ENCODE measurements at places on chromosomes 6 and 20.
A peak's percentile ranks its signal among the peaks of the same experiment; 100 is the strongest.

DNA sequence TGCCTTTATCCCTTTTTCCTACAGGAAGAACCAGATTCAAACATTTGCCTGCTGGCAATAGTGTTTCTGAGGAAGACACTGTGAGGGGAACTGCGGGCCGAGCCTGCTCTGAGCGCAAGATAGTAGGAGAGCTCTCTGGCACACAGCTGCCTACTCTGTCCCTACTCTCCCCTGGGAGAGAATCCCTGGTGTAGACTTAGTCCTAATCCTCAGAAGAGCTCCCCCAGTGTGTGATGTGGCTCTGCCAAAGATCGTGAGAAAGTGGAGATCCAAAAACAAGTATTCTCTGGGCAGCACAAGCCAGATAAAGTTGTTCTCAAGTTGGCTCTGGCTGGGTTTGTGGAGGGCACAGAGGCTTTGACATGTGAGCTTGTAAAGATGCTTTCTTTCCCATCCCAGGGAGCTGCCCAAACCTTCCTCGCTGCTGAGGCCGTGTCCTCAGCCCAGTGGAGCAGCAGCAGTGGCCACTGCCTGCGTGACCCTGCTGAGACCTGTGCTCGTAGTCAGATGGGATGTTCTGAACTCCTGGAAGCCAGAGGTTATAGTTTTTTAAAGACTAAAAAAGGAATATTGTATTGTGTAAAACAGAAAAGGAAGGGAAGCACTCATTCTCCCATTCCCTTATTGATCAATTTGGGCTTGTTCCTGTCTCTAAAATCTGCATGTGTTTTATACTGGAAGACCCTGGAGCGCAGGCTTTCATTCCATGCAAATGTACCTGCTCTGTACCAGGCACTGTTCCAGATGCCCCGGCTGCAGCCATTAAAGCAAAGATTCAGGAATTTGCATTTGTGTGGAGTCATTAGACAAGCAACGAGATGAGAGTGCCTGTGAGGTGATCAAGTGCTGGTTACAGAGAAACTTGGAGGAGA lies 30.7 kb downstream of the PNLDC1 start:
- no peak for DNase-seq

DNA sequence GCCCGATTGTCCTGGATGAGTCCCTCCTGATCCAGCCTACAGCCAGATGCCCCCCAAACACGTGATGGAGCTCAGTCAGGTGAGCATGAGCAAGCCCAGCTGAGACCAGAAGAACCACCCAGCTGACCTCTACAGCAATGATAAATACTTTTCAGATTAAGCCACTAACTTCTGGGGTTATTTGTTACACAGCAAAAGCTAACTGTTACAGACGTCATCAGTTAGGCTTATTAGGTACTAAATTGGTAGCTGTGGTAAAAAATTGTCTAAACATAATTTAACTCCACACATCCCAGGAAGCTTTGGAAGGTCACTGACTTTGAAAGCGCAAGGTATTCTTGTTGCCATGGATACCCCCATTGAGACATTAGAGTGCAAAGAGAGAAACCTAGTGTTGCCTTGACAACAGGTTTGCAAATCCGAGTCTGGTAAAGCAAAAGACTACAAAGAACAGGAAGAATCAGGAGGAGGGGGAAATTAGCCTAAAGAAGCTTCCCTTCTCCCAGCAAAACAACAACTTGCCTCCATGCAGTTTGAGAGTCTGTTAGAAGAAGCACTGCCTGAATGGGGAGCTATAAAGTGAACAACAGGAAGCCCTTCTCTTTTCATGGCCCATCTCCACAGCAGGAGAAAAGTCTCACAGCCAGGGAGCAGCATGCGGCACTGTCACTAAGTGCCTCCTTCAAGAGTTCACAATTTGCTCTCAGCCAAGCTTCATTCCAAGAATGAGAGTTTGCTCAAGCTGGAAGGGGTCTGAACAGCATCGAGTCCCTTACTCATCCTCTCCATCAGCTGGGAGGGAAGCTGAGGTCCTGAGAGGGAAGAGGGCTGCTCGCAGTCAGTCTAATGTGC lies 41.7 kb upstream of the ZNF831 start:
- DNase-seq = no peak

GRCh38 chr6:83341765-83342164 lies 89.1 kb downstream of the ME1 start:
- DNase-seq = no peak

GRCh38 chr20:48260129-48260756 lies 475.0 kb upstream of the SULF2 start:
- DNase-seq = no peak

DNA sequence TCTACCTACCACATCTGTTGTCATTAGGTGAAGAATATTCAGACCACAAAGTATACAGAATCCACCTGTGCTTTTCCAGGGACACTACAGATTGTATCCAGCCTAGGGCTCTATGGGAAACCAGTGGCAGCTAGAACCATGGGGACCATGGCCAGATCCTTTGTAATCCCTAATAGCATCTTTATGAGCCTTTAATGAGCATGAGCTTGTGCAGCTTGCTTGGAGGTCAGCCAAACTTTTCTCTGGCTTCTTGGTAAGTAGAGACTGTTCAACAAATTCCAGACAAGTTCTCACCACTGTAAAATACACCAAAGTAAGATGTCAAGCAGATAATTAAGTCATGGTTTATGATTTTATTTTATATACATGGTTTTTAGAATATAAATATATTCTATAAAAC lies 301.6 kb upstream of the ADGRB3 start:
- DNase-seq = no peak

DNA sequence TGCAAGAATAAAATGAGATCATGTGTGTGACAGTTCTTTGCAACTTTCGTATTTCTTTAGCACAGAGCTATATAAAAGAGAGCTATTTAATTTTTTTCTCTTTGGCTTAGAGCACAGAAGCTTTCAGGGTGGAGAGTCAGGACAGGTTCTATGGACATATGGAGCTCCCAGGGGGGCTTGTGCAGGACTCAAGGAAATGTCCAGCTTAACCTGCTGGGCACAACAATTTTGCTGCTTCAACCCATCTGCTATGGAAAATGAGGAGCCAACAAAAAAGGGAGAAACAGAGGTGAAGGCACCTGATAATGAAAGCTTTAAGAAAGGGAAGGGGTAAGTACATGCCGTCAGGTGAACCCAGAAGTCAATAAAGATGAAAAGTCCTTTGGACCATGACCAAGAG lies 5.1 kb upstream of the SNAP25 start:
- DNase-seq = no peak

GRCh38 chr6:158867381-158868121 lies 48.4 kb upstream of the EZR start:
- DNase-seq = no peak

- DNase-seq = no peak
Observed at GRCh38 chr20:46361381-46361780, 45.0 kb downstream of the ELMO2 start.

DNA sequence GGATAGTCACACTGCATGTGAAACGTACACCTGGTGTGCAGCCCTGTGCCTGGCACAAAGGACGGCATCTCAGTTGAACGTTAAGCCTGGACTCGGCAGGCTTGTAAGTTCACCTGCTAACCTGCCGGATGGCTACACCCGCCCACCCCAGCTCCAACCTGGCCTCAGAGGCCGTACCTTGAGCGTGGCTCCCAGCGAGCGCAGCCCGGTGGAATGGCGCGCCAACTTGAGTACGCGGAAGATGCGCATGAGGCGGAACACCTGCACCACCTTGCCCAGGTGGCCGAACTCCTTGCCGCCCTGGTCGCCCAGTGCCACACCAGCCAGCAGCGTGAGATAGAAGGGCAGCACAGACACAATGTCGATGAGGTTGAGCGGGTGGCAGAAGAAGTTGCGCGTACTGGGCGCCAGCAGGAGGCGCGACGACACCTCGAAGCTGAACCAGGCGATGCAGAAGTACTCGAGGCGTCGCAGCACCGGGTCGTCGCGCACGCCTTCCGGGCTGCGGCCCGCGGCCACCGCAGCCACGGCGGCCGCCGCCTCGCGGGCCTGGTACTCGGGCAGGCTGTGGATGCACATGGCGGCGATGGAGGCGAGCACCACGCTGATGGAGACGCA lies 3.3 kb downstream of the KCNS1 start:
- no peak for DNase-seq

- DNase-seq = no peak
Observed at GRCh38 chr6:158686311-158686710, 36.5 kb downstream of the SYTL3 start.

GRCh38 chr20:41167481-41168253 lies 30.3 kb downstream of the PLCG1 start:
- DNase-seq = no peak

GRCh38 chr6:8852332-8852731 lies 417.0 kb upstream of the SLC35B3 start:
- DNase-seq = no peak

DNA sequence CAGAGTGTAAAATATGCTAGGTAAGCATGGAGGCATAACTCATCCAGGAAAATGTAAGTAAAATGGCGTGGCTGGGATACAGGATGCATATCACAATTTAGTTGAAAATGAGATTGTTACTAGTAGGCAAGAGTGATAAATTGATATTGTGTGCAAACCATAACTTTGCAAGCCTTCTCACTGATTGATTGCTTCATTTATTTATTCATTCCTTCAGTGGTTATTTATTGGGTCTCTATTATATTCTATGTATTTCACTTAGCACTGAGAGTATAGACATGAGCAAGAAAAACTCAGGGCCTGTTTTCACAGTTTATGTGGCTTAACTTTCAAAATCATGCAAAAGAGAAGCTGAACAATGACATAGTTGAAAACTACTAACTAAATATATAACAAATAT lies 241.0 kb upstream of the EYS start:
- DNase-seq = no peak

DNA sequence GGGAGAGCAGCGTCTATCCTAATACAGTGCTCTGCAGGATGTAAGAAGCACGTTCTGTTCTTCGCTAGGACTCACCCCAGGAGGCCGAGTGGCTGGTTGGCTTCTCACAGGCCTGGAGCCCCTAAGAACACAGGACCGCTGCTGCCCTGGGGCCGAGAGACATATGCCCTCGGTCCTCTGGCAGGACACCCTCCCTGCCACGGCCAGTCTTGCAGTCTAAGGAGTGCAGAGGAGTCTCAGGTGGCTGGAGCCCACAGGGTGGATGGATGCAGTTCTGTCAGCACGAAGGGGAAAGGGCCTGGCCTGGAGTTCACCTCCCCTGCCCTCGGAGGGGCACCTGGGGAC lies 96.5 kb downstream of the SMOC2 start:
- no peak for DNase-seq

GRCh38 chr6:142183351-142183750 lies 36.3 kb downstream of the VTA1 start:
- no peak for DNase-seq

GRCh38 chr6:140441256-140441655 lies 1066.8 kb upstream of the CITED2 start:
- no peak for DNase-seq

DNA sequence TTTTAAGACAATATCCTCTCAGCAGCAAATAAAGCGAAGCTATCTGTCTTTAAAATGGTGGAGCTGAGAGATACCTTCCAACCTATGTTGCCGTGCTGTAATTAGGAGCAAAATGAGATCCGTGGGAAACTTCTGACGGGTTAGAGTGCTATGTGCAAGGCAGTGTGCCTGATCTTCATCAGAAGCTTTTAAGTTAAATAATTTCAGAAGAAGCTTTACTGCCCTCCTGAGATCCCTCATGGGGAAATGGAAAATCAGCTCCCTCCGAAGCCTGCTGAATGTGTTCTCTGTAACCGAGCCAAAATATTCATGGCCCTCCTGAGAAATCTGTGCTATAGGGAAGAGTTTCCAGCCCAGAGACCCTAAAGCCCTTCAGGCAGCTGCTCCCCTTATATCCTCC lies 43.7 kb upstream of the TBC1D7 start:
- no peak for DNase-seq

DNA sequence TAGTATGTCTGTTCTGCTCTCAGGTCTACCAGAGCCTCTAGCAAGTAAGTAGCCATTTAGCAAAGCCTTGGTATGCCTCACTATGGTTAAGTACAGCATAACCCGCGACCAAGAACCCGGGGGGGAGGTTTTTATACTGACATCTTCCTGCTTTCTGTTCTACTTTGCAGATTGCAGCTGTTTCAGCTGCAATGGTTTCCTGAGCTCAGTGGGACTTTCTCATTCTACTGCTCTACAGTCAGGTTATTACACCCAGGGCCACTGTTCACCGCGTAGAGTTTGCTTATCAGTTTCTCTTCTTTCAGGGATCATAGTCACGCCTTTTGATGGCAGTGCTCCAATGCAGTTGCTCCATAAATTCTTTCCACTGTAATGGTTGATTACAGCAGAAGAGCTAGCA lies 631.3 kb downstream of the TFAP2A start:
- no peak for DNase-seq

- no peak for DNase-seq
Observed at GRCh38 chr6:55445648-55446204, 118.5 kb downstream of the GFRAL start.

GRCh38 chr20:42792052-42792451 lies 397.7 kb downstream of the PTPRT start:
- no peak for DNase-seq

GRCh38 chr6:93592417-93592816 lies 173.1 kb upstream of the EPHA7 start:
- DNase-seq = no peak

DNA sequence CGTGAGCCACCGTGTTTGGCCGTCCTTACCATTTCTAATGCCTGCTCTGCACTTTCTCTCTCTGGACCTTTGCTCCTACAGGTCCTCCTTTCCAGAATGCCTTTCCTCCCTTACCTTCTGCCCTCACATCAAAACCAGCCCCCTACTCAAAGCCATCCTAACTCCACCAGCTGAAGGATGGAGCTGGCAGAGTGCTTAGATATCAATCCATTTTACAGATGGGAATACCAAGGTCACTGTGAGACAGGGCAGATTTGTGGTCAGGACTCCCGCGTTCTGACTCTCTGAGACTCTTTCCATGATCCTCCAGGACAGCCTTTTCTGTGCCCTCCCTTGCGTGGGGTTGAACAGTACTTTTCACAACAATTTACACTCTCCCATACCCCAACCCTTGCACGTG lies 41.7 kb upstream of the SCRT2 start:
- DNase-seq = no peak

GRCh38 chr6:32689531-32690501 lies 23.4 kb upstream of the HLA-DQB1 start:
- DNase-seq = no peak

DNA sequence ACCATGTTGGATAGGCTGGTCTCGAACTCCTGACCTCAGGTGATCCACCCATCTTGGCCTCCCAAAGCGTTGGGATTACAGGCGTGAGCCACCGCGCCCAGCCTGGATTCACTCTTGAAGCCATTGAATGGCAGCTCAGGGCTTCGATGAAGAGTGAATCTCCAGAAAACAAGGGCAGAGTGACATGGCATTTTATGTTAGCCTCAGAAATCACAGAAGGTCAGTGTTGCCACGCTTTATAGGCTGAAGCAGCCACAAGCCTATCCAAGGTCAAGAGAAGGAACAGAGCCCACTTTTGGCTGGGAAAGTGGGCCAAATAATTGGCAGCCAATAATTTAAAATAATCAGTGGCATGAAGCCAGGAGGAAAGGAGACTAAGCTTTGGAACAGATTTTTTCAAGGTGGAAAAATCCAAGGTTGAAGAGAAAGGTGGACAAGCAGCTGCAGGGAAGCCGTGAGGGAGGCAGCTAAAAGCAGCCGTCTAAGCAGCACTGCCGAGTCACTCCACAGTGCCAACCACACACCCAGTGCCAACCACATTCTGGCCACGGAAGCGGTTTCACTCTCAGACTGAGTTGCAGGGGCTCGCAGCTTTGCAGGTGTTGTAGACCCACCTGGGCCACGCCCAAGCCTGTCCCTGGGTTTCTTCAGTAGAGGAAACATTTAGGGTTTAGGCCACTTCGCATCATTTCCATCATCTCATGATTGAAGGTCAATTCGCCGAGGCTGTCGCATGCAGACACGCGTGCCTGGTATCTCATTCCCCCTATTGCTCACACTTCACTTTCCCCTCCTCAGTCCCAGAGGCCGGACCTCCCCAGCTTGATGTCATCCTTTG lies 17.4 kb upstream of the AVP start:
- DNase-seq = peak; percentile 35

- DNase-seq = peak; percentile 10
Observed at GRCh38 chr6:35370124-35370741, 27.9 kb downstream of the PPARD start.

All from stimulated activated CD8-positive, alpha-beta memory T cell treated with anti-CD3 and anti-CD28 coated beads, Interleukin-7, amount 100 ng/mL, for 24 hours (primary cell).